Epithelial cell of alveolus of lung (primary cell): ENCODE measurements at places on chromosomes 5 and 9. TPM values are rescaled to one million over a fixed set of nuclear protein-coding genes. Genes with fewer than 3 reads are reported as not detected.

ERP44 gene
- 14.0 and 14.4 TPM in 2 replicates for total RNA-seq

SEC24A gene
- total RNA-seq, result 24.4 and 28.6 TPM in 2 replicates

CCNO gene
- total RNA-seq, result 0.65 TPM in 1 of 2 replicates, not detected in the other

PCDHA8 gene
- not detected in 2 replicates for total RNA-seq

CATSPER3 gene
- not detected in 2 replicates for total RNA-seq

FAM169A gene
- under 0.01 and 0.78 TPM in 2 replicates for total RNA-seq

CERCAM gene
- total RNA-seq, result 99.9 and 144 TPM in 2 replicates
